Amniotic epithelial cell (primary cell): ENCODE measurements at places on chromosomes 5 and 9.

GRCh38 chr5:177476531-177477233 lies 3.2 kb upstream of the DBN1 start:
- DNase-seq, result peak; percentile 52

GRCh38 chr5:932628-933250 lies 40.1 kb downstream of the TRIP13 start:
- no peak for DNase-seq

DNA sequence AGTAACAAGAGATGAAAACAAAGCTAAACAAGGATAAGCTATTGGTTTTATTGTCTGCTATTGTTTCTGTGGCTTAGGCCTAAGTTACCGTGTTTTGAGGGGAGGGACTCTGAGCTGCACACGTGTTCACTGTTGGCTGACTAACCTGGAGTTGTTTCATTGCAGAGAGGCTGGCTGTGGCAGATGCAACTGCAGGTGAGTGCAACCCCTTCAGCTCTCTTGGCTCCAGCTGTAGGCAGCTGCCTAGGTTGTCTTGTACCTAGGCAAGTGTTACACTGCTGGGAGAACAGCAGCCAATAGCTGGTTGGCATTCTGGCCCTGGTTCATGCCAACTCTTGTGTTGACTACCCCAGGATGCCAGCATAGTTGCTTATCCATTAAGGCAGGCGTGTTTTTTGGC lies 17.6 kb upstream of the MATR3 start:
- no peak for DNase-seq

DNA sequence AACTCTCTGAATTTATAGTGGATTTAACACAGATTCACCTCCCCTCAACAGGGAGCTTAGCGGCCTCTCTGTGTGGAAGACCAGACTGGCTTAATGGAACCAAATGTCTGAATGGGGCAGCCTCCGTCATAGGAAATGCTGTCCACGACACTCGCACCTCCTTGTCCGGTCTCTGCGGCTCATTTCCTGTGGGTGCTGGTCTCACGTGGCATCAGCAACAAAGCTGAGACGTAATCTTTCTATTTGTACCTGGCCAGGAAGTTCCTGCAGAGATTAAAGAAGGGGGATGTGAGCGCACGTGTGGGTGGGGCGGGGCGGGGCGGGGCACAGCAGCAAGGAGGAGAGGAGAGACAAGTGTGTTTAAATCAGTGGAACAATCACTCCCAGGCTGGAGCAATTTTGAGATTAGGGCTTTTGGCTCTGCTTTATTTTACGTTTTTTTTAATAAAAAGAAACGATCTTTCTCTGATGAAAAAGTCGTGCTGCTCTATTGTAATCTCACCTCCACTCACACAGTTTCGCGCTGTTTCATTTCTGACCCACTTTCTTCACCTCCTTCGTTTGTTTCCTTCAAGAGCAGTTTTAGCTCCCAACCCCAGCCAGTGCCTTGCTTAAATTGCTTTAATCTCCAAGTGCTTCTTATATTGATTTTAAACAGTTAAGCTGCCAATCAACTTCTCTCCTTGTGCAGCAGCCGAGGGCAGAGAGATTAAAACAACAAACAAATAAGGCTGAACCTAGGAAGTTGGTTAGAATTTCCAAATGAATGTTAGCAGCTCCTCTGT lies 132.2 kb upstream of the ASTN2 start:
- DNase-seq, result no peak

DNA sequence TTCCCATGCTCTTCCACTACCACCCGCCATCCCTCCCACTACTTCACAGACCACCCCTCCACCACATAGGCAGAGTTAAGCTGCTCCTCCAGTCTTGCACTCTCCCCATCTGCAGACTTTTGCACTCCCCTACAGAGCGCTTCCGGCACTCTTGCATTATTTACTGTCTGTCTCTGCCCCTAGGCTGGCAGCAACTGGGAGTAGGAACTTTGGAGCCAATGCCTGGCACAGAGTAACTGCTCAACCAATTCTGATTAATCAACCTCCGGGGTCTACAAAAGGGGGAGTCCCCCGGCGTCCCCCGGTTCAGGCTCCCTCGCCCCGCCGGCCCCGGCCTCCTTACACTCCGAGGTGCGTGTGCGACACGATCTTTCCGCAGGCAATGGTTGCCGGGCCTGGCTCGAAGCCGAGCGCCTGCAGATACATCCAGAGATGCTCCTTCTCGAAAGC lies 498 bp downstream of the HAUS6 start:
- peak; percentile 17 for DNase-seq

DNA sequence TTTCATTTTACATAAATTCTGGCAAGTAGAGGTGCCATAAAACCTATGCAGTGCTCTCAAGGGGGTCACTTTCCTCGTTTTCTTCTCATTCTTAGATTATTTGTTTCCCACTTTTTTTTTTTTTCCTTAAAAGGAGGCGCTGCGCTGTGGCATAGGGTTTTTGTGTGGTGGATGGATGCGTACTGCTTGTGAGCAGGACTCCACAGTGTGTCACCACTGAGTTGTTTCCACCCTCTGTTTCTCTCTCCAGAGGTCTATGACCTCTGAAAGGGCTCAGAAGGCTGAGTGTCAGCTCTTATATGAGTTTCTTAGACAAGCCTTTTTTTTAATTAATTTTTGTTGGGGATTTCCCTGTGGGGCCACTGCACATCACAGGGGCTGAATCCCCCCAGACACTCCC lies 13.6 kb upstream of the CLTB start:
- no peak for DNase-seq

GRCh38 chr5:43150748-43151147 lies 30.0 kb downstream of the ZNF131 start:
- no peak for DNase-seq

GRCh38 chr5:150196986-150197385 lies 7.1 kb downstream of the SLC6A7 start:
- no peak for DNase-seq

GRCh38 chr5:81506900-81507588 lies 113.1 kb upstream of the ACOT12 start:
- DNase-seq, result peak; percentile 92

- DNase-seq, result peak; percentile 54
These were observed 67.6 kb downstream of the ARHGEF28 start for GRCh38 chr5:73693573-73694061.

GRCh38 chr9:70427161-70427945 lies 12.9 kb upstream of the KLF9 start:
- DNase-seq, result peak; percentile 66

DNA sequence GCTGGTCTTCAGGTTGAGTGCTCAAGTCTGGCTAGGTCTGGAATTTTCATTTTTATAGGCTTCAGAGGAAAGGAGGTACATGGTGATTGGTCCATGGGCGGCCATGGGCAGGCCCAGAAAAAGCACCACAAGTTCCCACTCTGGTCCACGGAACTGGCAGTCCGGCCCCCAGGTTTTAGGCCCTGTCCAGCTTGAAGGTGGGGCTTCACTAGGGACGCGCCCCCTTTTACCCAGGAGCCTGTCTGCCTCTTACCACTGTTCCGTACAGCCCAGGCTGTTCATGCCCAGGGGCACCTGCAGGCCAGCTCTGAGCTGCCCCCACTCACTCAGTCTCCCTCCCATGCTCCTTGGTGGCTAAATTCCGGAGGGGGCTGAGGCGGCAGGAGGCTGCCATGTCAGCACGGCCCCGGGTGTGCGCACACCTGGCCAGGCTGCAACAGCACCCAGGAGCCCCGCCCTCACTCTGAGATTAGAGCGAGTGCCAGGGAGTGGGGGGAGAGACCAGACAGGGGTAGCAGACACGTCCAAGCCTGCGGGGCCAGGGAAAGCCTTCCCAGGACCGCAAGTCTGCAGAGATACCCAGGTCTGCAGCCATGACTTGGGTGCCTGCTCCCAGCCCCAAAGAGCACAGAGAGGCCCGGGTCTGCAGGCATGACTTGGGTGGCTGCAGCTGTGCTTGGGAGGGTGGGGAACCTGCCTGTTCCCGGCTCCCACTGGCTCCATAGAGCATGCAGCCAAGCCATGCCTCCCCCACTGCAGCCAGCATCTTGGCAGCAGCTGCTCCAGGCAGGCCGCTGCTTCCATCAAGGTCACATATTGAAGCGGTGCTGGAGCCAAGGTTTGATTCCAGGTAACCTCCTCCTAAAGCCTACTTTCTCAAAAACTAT lies 390.2 kb upstream of the SGCD start:
- DNase-seq, result no peak

- no peak for DNase-seq
These were observed 132.6 kb downstream of the XRCC4 start for GRCh38 chr5:83209963-83210362.

- no peak for DNase-seq
These were observed 161.4 kb upstream of the TRPC7 start for GRCh38 chr5:136526791-136527190.

DNA sequence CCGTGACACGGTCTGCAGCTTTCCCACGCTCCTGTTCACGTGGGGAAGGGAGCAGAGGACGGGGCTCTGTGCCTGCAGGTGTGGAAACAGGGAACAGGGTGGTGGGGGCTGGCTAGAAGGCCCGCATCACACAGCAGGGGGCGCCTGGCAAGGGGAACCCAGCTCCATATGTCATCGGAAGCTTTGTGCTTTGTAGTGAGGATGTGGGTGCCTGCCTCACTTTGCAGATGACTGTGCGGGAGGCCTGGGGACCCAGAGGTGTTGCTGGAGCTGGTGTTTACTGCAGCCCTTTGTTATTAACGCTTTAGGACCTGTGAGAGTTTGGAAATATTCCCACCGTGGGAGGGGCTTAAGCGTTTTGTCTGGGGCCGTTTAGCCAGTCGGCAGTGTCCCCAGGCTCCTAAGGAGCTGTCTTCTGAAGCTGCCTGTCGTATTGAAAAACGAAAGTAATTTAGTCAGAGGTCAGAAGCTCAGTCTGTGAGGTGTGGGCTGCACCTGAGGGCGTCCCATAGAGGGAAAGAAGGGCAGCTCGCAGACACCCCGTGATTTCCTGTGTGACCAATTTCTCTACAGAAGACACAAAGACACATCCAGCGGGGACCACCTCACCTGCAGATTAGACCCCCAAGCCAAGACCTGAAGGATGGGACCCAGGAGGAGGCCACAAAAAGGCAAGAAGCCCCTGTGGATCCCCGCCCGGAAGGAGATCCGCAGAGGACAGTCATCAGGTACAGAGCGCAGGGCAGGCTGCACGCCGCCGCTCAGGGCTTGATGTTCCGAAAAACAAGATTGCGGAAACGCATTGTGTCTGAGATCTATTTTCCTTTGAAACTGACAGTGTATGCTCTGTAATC lies 9.1 kb downstream of the MAN1B1 start:
- DNase-seq, result no peak

DNA sequence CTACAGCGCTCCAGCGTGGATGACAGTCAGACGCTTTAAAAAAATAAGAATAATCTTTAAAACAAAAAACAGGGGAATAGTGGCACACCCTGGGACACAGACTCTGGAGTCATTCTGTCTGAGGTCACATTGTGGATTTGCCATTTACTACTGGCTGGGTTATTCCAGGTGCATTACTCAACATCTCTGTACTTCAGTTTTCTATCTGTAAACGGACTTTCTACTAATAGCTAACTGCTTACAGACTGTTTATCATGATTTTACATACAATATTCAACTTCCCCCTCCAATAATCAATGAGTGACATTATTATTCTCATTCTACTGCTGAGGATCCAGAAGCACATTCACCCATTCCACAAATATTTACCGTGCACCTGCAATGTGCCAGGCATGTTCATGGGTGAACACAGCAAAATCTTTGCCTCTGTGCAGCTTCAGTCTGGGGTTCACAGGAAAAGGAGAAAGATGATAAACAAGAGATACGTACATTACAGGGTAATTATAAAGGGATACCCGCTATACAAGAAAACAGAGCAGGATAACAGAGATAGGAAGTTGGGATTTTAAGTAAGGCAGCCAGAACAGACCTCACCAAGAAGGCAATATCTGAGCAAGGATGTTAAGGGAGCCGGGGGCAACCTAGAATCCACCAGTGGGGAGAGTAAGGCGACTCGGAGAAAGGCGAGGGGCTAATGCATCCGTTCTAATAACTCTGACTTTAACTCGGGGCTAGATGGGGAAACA lies 984 bp upstream of the RAD23B start:
- DNase-seq, result no peak

DNA sequence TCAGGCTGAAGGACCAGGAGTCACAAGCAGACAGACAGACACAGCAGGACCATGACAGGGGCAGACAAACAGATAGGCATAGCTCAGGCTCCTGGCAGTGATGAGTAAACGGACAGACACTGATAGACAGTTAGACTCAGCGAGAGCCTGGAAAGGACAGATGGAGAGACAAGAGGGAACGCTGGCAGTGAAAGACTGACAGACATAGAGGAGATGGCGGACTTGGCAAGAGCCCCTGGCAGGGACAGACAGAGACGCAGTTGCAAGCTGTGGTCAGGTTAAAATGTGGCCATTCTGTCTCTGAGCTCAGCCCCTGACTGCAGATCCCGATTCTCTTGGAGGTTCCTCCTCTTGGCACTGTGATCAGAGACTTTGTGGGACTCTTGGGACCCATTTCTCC lies 13.6 kb downstream of the CSF2 start:
- DNase-seq, result no peak

DNA sequence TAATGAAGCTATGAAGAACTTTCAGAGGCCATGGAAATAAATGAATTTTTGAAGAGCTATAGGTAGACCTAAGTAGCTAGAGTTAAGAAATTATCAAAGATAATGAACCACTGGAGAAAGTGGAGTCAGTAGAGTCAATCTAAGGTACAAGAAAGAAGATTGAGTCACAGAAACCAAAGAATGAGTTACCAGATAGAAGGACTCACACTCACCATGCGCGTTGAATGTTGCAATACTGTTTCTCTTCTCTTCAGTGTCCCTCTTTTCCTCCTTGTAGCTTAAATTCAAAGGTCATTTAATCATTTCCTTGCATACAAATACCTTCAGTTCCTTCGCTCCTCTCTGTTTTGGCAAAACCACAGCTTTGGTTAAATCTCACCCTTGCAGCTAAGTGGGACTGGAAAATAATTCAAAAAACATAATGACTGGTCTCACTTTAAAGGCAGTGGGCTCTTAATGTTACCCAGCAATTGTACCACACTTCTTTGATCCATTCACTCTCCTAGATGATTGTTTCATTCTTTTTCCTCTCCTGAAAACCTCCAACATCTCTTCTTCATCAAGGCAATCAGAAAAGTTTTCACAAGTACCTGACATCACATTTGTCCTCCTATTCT lies 58.3 kb downstream of the NIPBL start:
- peak; percentile 75 for DNase-seq

DNA sequence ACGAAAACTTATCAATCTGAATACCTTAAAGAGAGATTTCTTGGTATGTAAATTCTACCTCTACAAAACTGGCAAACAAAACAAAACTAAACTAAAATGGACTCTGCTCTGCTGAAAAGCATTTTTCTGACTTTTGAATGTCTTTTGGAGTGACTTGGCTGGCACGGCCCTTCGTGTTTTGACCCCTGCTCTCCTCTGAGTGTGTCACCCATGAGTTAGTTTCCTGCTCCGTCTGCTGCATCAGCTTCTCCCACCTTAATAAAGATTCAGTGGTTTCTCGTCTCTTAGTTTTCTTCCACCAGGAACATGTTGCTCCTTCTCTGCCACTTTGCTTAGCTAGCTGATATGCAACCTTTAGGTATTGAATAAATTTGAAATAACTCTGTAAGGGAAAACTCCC lies 1084.0 kb upstream of the CDH18 start:
- DNase-seq, result no peak
